Heart left ventricle (tissue), 16 donors: ENCODE measurements at places on chromosomes 16 and 17. TPM values are rescaled to one million over a fixed set of nuclear protein-coding genes. Genes with fewer than 3 reads are reported as not detected.

Gene ZNF668
- 9.8 TPM for polyA plus RNA-seq

Gene TLCD2
- 1.5 TPM for polyA plus RNA-seq

Gene SSTR5
- 1.3 TPM for polyA plus RNA-seq

Gene TMEM256
- 195 TPM for polyA plus RNA-seq

Gene DNAAF8
- 1.7 TPM for polyA plus RNA-seq

Gene KRT12
- not detected for polyA plus RNA-seq

Gene TLCD1
- polyA plus RNA-seq: 2.5 TPM

Gene RFNG
- 24.0 TPM for polyA plus RNA-seq

Gene OXLD1
- polyA plus RNA-seq: 27.0 TPM

Gene PRSS36
- 2.6 TPM for polyA plus RNA-seq

Gene AARS1
- 82.0 TPM for polyA plus RNA-seq

Gene SCGB1C2
- not detected for polyA plus RNA-seq

Gene SPAG5
- polyA plus RNA-seq: 1.2 TPM

Gene BEAN1
- 8.8 TPM for polyA plus RNA-seq

Gene DNAH17
- polyA plus RNA-seq: 0.04 TPM

Gene STX1B
- polyA plus RNA-seq: 0.76 TPM

Gene DPEP3
- not detected for polyA plus RNA-seq

Gene METTL22
- polyA plus RNA-seq: 34.0 TPM

Gene UMOD
- polyA plus RNA-seq: not detected

Gene SGCA
- 96.5 TPM for polyA plus RNA-seq

Gene CNGB1
- not detected for polyA plus RNA-seq

Gene KRTAP2-2
- not detected for polyA plus RNA-seq

Gene SOX15
- 2.2 TPM for polyA plus RNA-seq

Gene MYL4
- polyA plus RNA-seq: 33.0 TPM

Gene AOC3
- 10.2 TPM for polyA plus RNA-seq

Gene GP2
- polyA plus RNA-seq: 0.22 TPM

Gene CACNA1G
- polyA plus RNA-seq: 0.04 TPM

Gene KRT28
- not detected for polyA plus RNA-seq

Gene HMOX2
- polyA plus RNA-seq: 113 TPM

Gene ZNF19
- 0.99 TPM for polyA plus RNA-seq

Gene OR2C1
- not detected for polyA plus RNA-seq

Gene AIPL1
- polyA plus RNA-seq: not detected

Gene TMED6
- polyA plus RNA-seq: not detected

Gene P3H4
- polyA plus RNA-seq: 9.4 TPM

Gene RASD1
- 18.4 TPM for polyA plus RNA-seq

Gene ACSM2B
- not detected for polyA plus RNA-seq

Gene ASGR1
- 0.19 TPM for polyA plus RNA-seq

Gene MT1G
- not detected for polyA plus RNA-seq

Gene MPP3
- 40.0 TPM for polyA plus RNA-seq

Gene SMIM5
- polyA plus RNA-seq: 17.7 TPM

Gene MMP15
- 22.1 TPM for polyA plus RNA-seq
